Activated CD8-positive, alpha-beta memory T cell treated with anti-CD3 and anti-CD28 coated beads, Interleukin-2, amount 10 ng/mL, durations not matched to agents 7 days and 5 days (primary cell): ENCODE measurements at places on chromosomes 5 and 9.

DNA sequence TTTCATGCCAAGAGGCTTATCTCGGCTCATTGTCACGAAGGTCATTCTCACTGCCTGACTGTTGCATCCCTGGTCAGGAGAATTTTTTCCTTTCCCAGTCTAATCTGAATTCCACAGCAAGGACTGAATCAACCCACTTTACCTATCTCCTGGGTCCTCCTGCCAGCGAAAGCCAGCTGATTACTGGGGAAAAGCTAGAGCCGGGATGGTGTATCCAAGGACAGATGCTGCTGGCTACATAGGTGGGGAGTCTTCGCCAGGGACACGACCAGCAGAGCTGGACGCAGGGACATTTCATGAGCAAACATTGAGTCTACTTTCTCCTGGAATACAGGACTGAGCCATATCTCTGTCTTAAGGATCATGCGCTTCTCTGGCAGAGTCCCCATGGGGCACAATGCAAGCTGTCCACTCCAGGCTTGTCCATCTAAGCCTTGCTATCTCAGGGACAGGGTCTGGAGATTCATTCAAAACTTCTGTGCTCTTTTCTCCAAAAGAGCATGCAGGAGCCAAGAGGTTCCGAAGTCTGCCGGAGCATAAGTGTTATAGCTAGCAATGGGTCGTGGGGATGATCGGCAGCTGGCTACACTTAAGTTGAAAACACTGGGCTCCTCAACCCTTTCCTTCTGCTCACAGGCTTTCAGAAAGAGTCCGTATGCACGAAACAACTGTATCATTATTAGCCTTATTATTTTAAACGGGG lies 6.5 kb upstream of the HAND1 start:
- H3K36me3 ChIP-seq = no peaks in the 10 kb centered on the region
- peaks cover 87% of the 10 kb centered on the region for H3K27me3 ChIP-seq
- no peak overlapping the region for H3K4me3 ChIP-seq
- no peak for DNase-seq

DNA sequence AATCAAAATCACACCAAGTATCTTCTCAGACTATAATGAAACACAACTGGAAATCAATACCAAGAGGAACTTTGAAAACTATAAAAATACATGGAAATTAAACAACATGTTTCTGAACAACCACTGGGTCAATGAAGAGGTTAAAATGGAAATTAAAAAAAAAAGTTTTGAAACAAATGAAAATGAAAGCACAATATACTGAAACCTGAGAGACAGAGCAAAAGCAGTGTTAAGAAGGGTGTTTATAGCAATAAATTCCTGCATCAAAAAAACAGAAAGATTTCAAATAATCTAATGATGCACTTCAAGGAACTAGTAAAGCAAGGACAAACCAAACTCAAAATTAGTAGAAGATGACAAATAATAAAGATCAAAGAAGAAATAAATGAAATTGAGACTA lies 92.0 kb downstream of the TMEM232 start:
- H3K36me3 ChIP-seq = no peaks in the 10 kb centered on the region
- DNase-seq = no peak
- no peaks in the 10 kb centered on the region for H3K4me1 ChIP-seq
- no peak overlapping the region for H3K4me3 ChIP-seq

DNA sequence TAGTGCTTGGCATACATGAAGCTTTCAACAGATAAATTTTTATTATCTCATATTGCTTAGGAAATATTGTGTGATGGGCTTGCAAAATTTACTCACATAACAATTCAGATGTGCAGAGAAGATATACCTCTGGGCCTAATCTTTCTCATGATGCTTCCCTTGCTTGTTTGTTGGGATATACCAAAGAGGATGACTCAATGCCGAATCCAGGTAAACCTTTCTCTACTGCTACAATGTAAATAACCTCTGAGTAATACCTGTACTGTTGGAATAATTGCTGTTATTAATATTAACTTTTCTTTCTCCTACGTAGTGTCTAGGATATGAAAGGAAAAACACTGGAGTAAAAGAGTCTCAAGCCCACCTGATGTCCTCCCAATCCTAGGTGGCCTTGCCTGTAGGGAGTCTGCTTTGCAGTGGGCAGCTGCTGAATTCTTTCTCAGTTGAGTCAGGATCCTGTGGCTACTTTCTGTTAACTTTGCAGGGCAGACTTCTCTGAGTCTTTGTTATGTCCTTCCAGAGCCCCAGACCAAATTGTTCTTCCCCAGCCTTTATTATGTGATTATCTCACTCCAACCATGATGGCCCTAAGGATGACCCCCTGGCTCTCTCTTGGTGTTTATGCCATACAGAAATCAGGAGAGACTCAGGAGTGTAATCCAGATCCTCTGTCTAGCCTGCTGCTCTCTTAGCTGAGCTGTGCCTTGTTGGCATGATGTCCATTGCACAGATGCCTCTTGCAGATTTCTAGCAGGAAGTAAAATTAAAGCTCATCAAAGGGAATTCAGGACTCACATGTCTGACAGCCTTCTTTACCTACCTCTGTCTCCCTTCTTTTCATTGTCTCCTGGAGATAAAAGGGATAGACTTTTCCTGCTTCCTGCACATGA lies 208.1 kb downstream of the SNX18 start:
- H3K27me3 ChIP-seq = peaks cover 7% of the 10 kb centered on the region
- no peak overlapping the region for H3K27ac ChIP-seq
- H3K36me3 ChIP-seq = peaks cover 7% of the 10 kb centered on the region
- H3K4me1 ChIP-seq = peaks cover under 1% of the 10 kb centered on the region
- no peak overlapping the region for H3K4me3 ChIP-seq

DNA sequence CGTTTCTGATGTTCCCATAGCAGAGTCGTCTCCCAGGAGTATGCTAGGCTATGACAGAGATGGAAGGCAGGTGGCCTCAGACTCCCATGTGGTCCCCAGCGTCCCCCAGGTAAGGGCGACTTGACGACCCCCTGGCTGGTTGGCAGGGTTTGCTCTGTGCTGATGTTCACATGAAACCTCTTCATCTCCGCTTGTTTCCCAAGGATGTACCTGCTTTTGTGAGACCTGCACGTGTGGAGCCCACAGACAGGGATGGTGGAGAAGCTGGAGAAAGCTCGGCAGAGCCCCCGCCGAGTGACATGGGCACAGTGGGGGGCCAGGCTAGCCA lies 108.3 kb downstream of the WNK2 start:
- H3K27ac ChIP-seq = no peak overlapping the region
- no peaks in the 10 kb centered on the region for H3K4me1 ChIP-seq
- no peaks in the 10 kb centered on the region for H3K36me3 ChIP-seq
- no peak overlapping the region for H3K4me3 ChIP-seq

DNA sequence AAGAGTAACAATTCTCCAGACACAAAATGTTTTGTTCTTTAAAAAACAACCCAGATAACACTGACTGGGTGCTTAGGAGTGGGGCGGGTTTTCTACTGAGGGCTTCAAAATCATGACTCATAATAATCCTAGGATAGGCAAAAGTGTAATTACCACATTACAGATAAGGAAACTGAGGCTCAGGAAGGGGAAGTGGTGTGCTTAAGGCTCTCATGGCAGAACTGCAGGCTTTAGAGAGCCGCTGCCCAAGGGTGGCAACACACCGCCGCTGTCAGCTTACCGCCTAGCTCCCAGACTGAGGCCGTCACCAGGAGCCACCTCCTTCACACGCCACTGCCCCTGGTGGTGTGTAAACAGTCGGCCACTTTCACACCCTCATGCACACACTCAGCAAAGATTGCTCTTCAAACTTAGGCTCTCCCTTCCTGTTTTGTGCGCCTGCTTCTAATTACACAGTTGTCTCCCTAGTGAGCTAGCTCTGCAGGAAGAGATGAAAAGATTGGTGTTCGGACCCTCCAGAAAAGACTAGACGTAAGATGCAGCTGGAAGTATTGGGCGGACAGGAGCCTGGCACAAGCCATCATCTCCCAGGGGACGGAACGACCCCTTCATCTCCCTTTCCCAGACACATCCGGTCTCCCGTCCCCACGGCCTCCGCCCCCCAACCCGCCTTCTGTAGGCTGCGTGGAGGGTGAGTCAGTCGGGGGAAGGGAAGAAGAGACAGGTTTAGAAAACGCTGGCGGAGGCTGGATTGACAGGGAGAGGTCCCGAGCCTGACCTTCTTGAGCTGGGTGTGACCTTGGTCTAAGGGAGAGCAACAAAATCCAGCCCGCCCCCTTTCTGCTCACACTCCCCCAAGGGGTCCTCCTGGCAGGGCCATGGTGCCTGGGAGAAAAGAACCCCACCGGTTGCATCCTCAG lies 162.7 kb downstream of the SYK start:
- peak overlapping the region; percentile 19 for H3K4me3 ChIP-seq
- peak; percentile 64 for DNase-seq
- peaks cover 2% of the 10 kb centered on the region for H3K27me3 ChIP-seq
- H3K27ac ChIP-seq = no peak overlapping the region

- peaks cover 11% of the 10 kb centered on the region for H3K27me3 ChIP-seq
- H3K27ac ChIP-seq = no peak overlapping the region
- no peak for DNase-seq
- H3K4me3 ChIP-seq = no peak overlapping the region
Observed at GRCh38 chr9:36835271-36835996, 198.6 kb downstream of the PAX5 start.
